ENCODE measurements at places on chromosomes 7 and 10.
A peak's percentile ranks its signal among the peaks of the same experiment; 100 is the strongest.

DNA sequence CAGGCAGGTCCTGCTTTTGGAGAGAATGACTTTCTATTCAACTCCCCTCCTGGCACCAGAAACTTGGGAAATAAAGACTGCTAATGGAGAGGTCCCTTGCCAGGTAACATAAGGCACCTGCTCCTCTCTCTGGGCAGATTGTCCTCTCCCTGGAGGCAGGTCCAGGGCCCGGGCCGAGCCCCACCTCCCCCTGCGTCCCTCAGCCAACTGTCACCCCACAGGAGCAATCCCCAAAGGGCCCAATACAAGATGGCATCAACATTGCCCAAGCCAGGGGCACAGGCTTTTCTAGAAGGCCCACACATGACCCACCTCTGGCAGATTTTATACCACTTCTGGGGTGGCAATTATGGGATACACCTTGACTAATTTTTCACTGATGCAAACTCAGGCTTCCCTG, 145.2 kb downstream of the HERPUD2 start:
- no peak for DNase-seq

DNA sequence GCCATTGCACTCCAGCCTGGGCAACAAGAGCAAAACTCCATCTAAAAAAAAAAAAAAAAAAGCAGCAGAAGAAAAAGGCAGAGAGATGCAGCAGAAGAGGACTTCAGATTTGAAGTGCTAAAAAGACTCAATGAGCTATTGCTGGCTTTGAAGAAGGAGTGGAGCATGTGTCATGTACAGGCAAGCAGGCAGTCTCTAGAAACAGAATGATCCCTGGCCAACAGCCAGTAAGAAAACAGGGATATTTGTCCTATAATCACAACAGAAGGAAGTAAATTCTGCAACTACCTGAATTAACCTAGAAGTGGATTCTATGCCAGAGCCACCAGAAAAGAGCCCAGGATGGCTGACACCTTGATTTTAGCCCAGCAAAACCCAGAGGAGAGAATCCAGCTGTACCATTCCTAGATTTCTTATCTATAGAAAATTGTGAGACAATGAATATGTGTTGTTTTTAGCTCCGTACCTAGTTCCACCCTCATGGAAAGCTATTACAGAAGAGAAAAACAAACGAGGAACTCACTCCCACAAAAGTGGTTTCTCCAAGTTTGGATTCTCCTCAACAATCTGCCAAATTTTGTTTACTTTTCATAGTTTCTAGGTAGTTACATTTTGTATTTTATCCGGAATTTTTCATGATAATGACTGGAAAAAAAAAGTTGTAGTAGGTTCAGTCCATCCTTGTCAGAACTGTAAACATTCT, 198.2 kb upstream of the GNAI1 start:
- no peak for DNase-seq

DNA sequence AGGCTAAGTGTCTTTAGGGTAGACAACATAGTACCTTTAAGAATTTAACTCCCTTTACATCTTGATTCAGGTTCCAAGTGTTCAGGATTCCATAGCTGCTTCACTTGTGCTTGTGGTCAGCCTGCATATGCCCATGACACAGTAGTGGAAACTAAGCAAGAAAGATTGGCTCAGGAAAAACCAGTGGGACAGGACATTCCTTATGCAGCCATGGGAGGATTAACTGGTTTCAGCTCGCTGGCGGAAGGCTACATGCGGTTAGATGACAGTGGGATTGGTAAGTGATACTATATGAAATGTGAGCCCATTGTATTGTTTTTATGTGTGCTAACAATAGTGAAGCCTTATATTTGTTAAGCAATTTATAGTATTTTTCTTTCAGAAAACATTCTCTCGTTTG, 11.3 kb downstream of the FAM221A start:
- no peak for DNase-seq

GRCh38 chr10:20742737-20743541, 154.2 kb downstream of the NEBL start:
- no peak for DNase-seq

- no peak for DNase-seq
These were observed 672.2 kb downstream of the INHBA start for GRCh38 chr7:41030673-41031072.

DNA sequence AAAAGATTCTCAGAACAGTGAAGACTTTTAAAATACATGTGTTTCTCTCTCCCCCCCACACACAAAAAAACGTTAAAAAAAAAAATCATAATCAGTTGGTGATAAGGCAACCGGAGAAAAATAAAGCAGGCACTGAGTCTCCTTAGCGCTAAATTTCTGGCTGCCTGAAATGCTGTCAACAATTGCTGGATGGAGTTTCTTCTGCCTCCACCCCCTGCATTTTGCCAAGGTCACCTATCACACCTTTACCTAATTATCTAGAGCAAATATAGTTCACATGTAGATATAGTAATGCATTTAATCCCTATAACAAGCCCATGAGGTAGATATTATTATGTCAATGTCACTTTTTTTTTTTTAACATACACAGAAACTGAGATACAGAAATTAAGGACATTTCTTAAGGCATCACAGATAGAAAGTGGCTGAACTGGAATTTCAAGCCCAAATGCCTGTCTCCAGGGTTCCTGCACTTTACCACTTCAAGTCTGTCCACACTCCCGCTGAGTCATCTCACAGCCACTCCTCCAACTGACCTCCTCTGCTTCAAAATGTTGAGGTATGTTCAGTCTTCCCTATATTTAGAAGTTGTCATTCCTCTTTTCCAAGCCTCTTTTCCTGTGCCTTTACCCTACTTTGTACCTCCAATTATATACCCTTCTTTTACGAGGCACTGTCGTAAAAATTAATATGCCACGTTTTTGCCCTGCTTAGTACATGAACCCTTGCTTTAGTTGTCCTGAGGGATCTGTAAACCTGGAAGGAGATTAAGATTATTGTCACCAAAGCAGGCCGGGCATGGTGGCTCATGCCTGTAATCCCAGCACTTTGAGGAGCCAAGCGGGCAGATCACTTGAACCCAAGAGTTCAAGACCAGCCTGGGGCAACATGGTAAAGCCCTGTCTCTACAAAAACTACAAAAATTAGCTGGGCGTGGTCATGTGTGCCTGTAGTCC, 72.8 kb upstream of the MPP7 start:
- DNase-seq: no peak

DNA sequence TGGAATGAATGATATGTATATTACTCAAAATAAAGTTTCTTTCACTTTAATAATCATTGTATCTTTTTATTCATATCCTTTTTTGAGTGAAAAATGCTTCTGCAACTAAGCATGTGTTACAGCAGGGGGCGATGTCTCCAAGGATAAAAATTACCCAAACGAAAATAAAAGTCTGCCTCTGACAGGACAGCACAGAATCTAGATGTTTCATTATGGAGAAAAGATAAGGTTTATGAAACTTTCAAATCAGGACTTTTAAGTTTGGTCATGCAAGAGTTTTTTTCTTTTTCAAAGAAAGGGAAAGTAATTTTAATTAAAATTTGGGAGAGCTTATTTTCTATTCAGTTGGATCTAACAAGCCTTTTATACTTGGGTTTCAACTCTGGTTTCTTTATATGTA, 48.4 kb downstream of the TES start:
- DNase-seq: peak; percentile 36
